Smooth muscle cell of the brain vasculature (primary cell): ENCODE measurements at places on chromosomes 7 and 10.

DNA sequence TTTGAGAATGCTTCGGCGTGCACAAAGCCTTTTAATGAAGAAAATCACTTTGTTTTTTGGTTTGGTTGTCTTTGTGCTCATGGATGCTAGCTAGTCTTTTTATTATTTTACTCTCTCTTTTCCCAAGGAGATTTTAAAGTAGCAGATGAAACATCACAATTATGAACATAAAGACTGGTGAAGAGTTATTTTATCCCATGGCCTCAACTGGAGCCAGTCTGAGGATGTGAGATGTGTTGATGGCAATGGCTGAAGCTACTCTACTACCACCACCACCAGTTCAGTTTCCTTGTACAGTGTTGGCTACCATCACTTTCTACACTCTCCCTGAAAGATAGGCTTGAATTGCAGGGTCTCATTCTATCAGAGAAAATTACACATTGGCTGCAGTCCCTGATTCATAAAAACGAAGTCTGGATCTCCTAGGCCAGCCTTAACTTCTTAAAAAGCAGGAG is 494 bp upstream of the HERC4 start:
- DNase-seq = no peak

- DNase-seq = no peak
Observed at GRCh38 chr7:2259480-2259879, 17.5 kb downstream of the NUDT1 start.

- DNase-seq = peak; percentile 78
Observed at GRCh38 chr10:47165711-47166404, 134.1 kb upstream of the GDF10 start.

DNA sequence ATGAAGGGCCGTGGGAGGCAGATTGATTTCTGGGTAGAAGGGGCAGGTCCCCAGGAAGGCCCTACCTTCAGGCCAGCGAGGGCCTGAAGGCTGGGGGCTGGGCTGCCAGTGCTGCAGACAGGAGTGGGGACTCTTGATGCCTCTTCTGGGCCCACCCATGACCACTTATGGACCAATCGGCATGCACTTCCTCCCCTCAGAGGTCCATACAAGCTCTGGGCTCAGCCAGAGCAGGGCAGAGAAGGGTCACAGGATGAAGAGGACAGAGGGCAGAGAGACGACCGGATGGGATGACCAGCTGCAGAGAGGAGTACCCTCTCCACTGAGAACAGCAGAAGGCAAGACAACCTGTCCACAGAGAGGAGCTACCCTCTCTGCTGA is 120.1 kb downstream of the DYNC2I1 start:
- DNase-seq = no peak

- no peak for DNase-seq
Observed at GRCh38 chr10:101694674-101695403, at the start of gene FBXW4. Gene FBXW4 (minus strand): TSS chr10:101695170. CDS start chr10:101695105, 65 bp downstream.

- DNase-seq = no peak
Observed at GRCh38 chr7:83451501-83452045, 197.4 kb downstream of the SEMA3E start.

GRCh38 chr10:83765731-83766130 is 373.6 kb upstream of the GHITM start:
- no peak for DNase-seq

DNA sequence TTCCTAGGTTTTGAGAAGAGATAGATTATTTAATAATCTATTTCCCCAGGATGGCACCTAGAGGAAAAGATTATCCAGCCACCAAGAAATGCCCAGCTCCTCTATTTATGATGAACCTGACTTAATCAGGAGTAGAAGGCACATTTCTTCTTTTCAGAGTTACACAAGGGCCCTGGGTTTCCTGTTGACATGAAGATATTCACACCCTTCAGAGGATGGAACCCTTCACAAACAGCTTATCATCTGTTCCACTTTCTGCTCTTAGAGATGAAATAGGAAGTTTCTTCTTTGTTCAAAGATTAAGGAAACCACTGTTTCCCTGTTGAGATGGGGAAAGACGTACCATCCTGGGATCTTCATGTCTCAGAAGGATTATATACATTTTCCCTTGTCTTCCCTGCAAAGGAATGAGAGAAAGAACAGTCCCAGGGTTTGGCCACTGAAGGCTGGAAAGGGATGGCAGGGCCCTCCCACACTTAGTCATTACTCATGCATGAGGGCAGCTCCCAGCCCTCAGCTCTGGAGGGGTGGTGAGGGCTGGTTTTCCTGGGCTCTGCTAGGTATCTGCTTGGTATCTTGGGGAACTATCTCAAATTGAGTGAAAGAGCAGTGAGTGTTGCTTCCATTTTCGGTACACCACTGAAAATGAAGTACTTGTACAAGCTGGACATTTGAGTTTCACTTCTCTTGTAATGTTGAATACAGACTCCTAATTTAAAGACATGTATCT is 64.0 kb downstream of the MTPAP start:
- no peak for DNase-seq

GRCh38 chr10:43135656-43136055 is 2.6 kb upstream of the CSGALNACT2 start:
- DNase-seq = no peak

- no peak for DNase-seq
Observed at GRCh38 chr7:37311355-37311754, 137.3 kb downstream of the ELMO1 start.

GRCh38 chr7:50262916-50263690 is 41.4 kb upstream of the IKZF1 start:
- DNase-seq = no peak

- DNase-seq = peak; percentile 87
Observed at GRCh38 chr10:89327803-89328441, at the start of gene IFIT3. Gene IFIT3 (plus strand): TSS chr10:89327997. CDS start chr10:89328074, 77 bp downstream.

- DNase-seq = no peak
Observed at GRCh38 chr10:92801978-92802872, 46.1 kb upstream of the EXOC6 start.
